H7 (cell line): ENCODE measurements at places on chromosomes 7 and 10.
A peak's percentile ranks its signal among the peaks of the same experiment; 100 is the strongest.

DNA sequence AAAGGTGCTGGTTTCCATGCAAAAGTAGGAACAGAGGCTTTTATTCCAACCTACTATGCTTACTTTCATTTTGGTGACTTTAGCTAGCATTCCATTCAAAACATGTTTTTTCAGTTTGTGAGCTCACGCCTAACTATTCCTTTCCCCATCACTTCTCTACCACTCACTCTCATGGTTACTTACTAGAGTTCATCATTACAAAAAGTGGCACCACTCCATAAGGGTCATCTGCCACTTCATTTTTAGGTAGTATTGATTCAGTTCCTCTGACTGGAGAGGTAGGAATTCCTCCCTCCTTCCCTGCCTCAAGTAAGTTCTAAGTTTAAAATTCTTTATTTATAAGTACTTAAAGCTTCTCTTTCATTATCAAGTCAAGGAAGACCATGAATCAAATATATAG lies 543.1 kb downstream of the HTR7 start:
- no peak for DNase-seq

DNA sequence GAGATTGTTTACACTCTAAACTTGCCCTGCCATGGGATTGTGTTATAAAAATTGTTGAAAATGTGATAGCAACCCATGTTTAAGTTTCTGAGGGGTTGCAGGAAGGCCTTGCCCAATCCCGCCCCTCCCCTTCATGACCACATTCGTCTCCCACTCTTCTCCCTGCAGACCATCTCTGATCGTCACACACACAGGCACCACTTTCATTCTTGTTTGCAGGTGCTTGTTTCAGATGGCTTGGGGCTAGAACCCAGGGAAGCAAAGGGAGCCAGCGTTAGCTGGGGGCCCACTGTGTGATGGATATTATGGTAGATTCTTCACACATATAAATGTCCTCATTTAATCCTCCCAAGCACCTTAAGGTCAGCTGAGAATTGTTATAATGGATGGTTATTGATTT lies 286.7 kb upstream of the HABP2 start:
- DNase-seq: no peak

GRCh38 chr10:43759216-43759615 lies 110.5 kb upstream of the ZNF32 start:
- DNase-seq: no peak

GRCh38 chr10:127715782-127716378 lies 21.1 kb upstream of the FOXI2 start:
- DNase-seq: no peak

DNA sequence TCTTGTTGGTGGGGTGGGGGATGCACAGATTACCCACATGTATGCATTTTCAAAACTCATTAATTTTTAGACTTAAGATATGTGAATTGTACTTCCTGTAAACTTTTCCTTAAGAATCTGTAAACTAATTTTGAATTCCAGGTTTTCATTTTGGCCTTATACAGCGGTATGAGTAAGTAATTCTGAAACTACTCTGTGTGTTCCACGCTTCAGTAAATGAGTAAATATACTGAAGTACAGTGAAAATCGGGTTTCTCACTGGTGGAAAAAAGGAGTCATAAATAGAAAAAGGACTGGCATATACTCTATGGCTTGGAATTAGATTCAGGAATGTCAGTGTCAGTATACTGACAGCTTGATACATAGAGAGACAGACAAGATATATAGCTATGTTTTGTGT lies 72.8 kb downstream of the CTTNBP2 start:
- no peak for DNase-seq

DNA sequence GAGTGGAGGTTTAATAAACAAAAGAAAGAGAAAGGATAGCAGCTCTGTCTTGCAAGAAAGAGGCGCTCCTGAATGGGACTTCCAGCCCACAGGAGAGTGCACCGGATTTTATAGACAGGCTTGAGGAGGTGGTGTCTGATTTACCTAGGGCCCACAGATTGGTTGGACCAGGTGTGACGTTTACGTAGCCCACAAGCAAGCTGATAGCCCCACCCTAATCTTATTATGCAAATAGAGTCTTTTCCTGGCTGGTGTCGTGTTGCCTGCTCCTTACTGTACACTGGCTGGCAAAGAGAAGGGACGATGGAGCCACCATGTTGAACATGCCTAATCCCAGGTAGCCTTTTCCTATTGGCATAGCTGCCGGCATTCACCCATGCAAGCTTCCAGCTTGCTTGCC lies 319.7 kb upstream of the POM121L12 start:
- no peak for DNase-seq

DNA sequence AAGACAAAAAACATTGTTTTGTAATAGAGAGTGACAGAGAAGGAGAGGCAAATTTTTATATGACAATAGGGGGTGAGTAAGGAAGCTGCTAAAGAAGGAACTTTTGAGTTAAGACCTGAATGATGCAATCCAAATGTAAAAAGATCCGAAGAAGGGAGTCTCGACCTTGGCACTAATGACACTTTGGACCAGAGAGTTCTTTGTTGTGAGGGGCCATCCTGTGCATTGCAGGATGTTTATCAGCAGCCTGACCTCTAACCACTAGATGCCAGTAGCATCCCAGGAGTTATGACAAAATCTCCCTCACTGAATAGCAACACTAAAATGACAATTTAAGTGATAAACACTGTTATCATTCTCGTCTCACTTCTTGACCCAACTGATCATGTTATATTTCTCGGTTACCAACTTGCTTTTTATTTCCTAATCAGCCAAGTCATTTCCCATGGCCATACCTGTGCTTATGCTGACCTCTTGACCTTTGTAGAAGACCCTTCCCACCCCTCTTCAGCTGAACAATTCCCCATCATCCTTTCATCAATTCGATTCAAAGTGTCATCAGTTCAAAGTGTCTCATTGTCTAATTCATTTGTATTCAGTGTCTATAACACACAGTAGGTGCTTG lies 30.0 kb downstream of the DGKI start:
- DNase-seq: peak; percentile 24

DNA sequence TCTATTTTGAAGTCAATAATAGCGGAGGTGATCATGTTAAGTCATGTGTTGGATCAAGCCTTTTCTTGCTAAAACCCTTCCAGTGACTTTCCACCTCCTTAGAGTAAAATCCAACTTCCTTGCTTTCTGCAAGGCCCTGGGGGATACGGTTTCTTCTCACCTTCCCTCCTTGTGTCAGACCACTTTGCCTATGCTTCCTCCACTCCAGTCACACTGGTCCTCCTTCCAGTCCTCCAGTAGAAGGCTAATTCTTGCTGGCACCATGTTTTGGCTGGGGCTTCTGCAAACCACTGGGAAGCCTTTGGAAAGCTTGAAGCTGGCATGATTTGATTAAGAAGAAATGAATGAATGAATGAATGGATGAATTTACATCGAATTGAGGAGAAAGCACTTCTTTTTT lies 169.5 kb downstream of the PLXDC2 start:
- DNase-seq: no peak

DNA sequence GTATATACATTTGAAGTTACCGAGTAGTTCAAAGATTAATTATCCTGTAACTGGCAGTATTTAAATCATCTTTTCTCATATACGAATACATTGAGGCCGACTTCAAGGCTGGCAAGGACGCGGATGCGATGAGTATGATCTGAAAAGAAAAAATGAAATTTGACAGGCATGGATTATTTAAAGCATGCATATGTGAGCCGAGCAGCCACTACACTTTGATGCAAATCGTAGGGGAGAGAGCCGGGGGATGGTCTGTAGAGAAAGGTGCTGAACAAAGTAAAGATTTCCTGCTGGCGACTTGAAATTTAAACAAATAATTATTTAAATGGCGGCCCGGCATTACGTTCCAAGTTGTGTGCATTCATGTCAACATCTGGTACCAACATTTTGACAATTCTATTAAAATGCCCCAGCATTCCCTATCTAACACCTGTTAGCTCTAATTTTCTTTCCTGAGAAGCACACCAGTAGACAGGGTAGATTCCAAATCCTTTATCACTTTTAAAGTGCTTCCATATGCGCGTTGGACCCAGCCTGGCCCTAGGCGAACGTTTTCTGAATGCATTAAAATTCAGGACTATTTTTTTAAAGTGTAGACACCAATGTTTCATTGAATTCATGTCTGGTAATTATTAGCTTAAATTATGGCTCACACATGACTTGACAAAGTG lies 188.7 kb downstream of the EMX2 start:
- DNase-seq: no peak

DNA sequence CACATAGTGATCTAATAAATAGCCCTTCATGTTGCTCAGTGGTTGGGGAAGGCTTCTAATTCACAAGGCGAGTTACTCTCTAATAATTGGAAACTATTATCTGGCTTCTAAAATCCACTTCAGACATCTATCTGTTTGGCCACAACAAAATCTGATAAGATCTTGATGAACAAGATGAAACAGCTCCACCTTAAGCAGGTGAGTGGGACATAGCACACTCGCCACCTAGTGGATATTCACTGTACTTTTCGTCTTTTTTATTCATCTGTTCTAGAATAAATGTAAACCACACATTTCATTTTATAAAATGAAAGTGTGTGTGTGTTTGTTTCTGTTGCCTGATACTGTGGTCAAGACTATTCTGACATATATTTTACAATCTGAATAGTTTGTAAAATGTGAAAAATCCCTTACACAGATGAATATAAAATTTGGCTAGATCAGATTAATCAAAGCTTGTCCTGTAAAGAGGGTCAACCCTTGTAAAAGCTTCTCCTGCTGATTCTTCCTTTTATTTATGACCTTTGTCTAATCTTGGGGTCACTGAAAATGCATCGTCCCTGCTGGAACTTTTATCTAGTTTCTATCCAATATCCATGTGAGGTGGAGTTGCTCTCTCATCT lies 26.5 kb upstream of the CNTNAP2 start:
- DNase-seq: peak; percentile 54

- no peak for DNase-seq
Observed at GRCh38 chr7:38307640-38308039, 34.2 kb upstream of the TARP start.
